ENCODE measurements at places on chromosomes 4 and X.

- DNase-seq = no peak
Observed at GRCh38 chrX:3449287-3449686, 102.8 kb upstream of the MXRA5 start.

DNA sequence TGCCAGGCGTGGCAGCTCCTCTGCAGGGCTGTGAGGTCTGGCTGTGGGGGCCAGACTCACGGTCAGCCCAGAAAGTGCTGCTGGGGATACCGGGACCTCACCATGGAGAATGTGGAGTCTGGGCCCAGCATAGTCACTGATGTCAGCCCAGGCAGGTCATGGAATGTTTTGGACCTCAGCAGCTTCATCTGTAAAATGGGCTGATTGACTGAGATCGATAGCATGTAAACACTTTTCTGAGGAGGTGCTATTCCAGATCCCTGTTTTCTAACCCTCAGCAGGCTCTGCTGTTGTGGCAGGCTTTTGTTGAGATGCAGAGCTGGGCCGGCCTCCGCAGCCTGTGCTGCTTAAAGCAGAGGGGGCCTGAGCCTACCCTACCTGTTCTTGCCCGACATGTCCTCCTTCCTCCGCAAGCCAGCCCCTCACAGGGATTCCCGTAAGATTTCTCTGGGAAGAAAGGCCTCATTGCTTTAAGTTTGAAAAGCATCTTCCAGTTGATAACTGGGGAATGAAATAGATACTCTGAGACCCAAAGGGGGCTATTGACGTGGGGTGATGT lies 38.3 kb upstream of the HGFAC start:
- DNase-seq = no peak

GRCh38 chr4:169226565-169226964 lies 44.2 kb downstream of the SH3RF1 start:
- DNase-seq = no peak

DNA sequence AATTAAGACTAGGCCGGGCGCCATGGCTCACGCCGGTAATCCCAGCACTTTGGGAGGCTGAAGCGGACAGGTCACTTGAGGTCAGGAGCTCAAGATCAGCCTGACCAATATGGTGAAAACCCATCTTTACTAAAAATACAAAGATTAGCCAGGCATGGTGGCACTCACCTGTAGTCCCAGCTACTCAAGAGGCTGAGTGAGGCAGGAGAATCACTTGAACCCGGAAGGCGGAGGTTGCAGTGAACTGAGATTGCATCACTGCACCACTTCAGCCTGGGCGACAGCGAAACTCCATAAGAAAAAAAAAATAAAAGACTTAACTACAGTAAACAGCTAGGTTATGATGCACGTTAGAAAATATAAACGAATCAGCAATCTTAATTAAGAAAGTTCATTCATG lies 216.0 kb upstream of the TEX13C start:
- DNase-seq = no peak

DNA sequence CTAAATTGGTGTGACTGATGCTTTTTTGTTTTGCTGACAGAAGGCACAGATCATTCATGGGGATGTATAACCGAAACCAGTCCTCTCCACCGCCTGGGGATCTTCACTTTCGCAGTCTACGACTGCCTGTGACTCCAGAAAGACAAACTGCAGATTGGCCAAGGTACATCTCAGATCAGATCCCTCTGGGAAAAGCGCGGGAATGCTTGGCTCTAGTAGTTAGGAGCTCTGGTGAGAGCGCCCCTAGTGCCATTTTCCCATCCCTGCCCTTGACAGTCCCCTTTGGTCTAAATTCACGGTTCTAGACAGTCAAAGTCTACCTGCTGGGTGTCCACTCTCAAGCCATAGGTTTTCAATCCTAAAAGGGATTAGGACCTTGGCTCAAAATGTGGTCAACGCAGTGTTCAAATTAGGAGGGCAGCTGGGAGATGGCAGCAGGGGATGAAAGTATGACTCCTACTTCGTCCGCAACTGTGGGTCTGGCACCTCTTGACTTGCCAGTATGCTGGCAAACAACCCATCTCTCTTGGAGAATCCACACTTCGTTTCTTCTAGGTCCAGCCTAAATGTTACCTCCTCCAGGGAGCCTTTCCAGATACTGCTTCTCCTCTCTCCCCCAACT lies 6.9 kb upstream of the HAND2 start:
- no peak for DNase-seq

DNA sequence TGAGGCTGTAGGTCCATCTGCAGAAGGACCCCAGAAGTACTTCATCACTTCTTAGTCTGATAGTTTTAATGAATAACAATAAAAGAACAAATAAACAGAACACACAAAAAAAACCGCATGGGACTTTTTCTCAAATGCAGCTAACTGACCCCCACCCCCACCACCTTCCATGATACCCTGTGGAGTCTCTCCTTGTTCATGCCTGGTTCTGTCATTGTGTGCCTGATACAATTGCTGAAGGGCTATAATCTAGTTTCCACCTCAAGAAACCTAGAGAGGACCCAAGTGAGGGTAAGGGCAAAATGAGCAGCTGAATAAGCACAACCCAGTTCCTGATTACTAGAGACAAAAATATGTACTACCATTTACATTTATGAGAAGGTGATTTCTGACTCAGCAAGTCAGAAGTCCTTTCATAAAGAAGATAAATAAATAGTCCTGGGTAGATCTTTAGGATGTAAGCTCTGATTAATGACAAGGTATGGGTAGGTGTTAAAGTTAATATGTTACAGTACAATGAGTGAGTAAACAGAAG lies 155.1 kb downstream of the TMA16 start:
- DNase-seq = no peak

- no peak for DNase-seq
Observed at GRCh38 chr4:129916991-129917390, 821.0 kb downstream of the C4orf33 start.

DNA sequence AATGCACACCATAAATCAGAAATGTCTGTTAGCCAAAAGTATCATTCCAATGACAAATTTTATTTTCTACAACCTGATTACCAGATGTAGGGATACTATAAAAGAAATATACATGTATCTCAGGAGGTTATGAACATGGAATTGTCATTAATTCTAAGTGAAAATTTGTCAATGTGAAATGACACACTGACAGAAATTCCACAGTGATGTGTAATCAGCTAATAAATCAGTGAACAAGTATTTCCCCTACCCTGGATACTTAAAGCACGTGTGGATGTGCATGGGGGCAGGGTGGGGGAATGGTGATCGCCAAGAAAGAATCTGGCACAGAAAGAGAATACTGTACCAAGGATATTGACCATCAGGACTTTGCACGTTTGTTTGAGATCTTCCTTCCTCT lies 123.6 kb downstream of the SH3RF1 start:
- DNase-seq = no peak

- no peak for DNase-seq
Observed at GRCh38 chr4:121950680-121951520, 960 bp downstream of the TRPC3 start.

DNA sequence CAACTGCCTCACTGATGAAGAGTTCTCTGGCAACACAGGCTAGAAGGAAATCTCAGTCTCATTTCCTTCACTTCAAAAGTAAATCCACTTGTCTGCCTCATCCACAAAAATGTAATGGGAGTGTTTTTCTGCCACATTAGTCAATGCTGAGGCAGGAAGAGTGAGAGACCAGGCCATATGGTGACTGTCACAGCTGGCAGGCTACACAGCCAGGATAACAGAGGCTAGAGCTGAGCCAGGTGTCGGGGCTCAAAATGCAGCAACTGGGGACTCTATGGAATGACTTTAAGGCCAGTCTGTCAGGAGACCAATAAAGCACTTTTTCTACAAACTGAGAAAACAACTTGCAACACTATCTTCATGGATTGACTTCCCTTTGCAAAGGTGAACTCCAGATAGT lies 204.2 kb downstream of the GPC3 start:
- DNase-seq = no peak

DNA sequence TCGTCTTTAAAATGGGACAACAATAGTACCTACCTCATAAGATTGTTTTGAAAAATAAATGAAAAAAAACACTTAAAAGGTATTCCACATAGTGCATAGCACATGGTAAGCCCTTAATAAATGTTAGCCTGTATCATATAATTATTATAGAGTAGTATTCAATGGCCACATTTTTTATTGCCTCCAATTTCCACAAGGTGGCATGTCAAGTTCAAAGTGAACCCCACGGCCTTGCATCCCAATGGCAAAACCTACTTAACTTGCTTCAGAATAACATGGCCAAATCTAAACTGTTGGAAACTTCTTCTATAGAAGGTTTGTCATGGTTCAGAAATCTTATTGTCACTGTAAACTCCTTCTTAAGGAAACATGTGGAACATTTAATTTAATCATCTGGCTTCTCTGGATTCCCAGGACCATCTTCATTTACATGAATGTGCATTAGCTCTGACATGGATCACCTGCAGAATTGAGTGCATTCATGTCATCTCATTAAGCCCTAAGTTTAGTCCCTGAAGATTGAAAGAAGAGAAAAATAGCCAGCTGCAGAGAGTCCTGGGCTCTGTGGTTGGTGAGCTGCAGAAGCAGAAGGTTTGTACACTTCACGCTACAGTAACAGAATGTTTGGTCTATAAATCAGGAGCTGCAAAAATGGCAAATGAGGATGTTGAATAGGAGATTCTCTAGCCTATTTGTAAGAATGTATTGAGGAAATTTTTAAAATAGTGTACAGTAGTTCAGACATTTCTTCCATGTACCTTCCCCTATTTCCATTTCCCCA lies 61.0 kb downstream of the ANXA3 start:
- no peak for DNase-seq

DNA sequence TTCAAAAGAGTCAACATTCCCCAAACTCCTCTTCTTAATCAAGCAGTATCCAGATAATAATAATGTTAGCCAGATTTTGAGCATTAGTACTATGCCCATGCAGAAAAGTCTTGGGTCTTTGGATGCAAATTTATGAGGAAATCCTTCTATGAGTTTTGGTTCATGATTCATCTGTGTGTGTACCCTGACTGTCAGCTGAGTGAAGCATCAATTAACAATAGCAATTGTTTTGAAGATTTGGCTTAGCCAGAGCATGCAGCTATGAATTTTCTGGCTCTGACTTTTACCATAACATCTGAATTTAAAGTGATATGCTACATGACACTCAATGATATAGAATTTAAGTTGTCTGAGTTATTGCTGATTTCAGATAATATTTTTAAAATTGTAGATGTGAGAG lies 145.8 kb downstream of the KLHL4 start:
- no peak for DNase-seq

GRCh38 chr4:145266881-145267280 lies 86.5 kb upstream of the OTUD4 start:
- no peak for DNase-seq

GRCh38 chrX:40964633-40965586 lies 120.3 kb upstream of the USP9X start:
- DNase-seq = no peak

- no peak for DNase-seq
Observed at GRCh38 chrX:65463550-65463949, 71.0 kb downstream of the LAS1L start.

GRCh38 chr4:88177983-88178625 lies 19.7 kb upstream of the ABCG2 start:
- no peak for DNase-seq

DNA sequence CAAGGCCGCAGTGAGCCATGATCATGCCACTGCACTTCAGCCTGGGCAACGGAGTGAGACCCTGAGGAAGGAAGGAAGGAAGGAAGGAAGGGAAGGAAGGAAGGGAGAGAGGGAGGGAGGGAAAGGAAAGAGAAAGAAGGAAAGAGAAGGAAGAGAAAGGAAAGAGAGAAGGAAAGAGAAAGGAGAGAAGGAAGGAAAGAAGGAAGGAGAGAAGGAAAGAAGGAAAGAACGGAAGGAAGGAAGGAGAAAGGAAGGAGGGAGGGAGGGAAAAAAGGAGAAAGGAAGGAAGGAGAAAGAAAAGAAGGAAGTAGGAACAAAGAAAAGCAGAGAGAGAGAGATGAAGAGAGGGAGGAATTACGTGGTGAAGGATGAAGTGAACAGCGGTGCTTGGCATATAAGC lies 30.4 kb downstream of the PRPS1 start:
- DNase-seq = no peak

GRCh38 chrX:95762716-95763115 lies 921.9 kb upstream of the DIAPH2 start:
- DNase-seq = no peak

- no peak for DNase-seq
Observed at GRCh38 chrX:130994671-130995070, 63.5 kb upstream of the ARHGAP36 start.

GRCh38 chr4:182272151-182272550 lies 28.9 kb downstream of the TENM3 start:
- no peak for DNase-seq

DNA sequence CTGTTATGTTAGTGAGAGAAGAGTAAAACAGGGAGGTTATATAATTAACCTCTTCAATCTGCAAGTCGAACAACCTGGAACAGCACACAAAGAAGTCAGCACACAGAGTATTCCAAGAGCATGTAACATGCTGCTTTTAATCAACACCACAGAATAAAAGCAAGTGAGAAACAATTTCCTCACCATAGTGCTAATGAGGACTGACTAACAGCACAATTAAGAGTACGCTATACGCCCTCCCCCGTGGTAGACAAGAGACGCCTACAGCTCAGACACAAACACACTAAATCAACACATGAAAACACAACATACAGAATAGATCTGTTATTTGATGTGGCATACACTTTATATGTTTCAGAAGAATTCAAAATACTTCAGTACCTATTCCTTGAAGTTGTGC lies 103.0 kb downstream of the PPP3CA start:
- no peak for DNase-seq

DNA sequence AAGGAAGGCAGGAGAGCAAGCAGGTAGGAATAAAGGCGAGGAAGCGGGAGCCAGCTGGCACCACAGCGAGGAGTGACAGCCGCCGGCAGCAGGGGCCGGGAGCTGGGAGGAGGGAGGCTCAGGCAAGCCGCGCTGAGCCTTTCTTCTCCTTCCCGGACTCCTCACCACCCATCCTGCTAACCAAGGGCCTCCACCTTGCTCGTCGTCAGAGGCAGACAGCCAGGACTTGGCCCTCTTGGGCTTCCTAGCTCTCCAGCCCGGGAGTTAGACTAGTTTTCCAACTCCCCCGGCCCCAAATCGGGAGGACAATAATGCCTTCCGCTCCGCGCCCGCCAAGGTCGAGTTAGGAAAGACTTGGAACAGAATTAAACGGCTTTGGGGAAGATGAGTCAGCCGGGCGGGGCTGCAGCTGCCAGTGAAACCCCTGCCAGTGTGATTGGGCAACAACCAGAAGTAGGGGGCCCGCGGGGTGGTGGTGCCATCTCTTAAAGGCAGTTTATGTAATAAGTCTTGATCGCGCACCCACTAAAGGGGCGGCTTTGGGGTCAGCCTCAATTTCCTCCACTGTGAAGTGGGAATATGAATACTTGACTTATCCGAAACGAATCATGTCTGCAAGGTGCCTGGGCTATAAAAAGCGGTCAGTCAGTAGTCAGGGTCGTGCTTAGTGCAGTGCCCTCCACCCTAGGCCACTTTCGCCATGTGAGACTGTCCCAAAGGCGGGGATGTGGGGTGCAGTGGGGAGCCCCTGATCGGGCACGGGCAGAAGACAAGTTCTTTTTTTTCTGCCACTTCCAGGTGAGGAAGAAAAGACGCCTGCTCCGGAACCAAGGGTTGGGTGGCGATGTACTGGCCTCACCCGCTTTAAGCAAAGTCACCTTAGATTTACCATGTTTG lies 6.7 kb upstream of the HSD17B10 start:
- no peak for DNase-seq

- no peak for DNase-seq
Observed at GRCh38 chr4:35900286-35901243, 343.7 kb downstream of the ARAP2 start.
